Camera-type eye (tissue), 1 donor: ENCODE measurements at places on chromosomes 4 and X. TPM values are rescaled to one million over a fixed set of nuclear protein-coding genes. Genes with fewer than 3 reads are reported as not detected.

HELT gene
- total RNA-seq: 1.0 TPM

MAGEB4 gene
- not detected for total RNA-seq

PAGE2 gene
- total RNA-seq: not detected

KDR gene
- total RNA-seq: 211 TPM

IL13RA2 gene
- total RNA-seq: 1.6 TPM
